ENCODE measurements at places on chromosomes 6 and 20.

- no peak for DNase-seq
Measured at GRCh38 chr6:108198761-108199498, 33.1 kb downstream of the NR2E1 start.

DNA sequence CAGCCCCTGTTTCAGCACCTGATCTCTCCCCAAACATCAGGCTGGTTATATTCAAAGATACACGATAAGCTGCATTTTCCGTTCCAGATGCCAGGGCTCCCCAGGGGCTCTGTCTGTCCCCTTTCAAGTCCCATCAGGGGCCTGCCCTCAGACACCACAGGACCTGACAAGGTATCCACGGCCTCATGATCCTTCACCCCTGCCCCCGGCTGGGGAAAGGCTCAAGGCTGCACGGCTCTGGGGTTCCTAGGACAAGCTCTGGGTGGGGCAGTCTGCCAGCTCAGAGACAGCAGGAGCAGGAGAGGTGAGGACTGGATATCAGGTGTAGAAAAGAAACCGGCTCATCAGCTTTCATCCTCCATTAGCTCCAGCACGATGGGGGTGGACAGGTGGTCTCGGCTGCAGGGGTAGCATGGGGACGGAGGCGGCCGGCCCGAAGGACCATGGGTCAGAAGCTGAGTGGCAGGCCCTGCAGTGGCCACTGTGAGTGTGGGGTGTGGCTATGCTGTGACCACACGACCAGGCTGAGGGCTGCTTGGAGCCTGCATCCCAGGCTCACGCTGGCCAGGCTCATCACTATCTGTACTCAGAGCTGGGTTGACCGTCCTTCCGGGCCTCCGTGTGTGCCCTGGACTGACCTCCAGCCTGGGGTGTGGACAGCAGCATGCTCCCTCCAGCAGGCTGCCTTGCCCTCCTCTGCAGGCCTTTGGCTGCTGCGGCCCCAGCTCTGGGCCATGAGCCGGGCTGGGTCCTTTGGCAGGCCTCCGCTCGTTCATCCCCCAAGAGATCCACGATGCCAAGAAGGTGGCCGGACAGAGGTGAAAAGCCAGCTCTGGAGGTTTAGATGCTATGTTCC is 386.2 kb downstream of the THBS2 start:
- DNase-seq: no peak

- DNase-seq: no peak
Measured at GRCh38 chr6:17863901-17864754, 123.3 kb downstream of the KIF13A start.

GRCh38 chr6:144844596-144844995 is 559.5 kb downstream of the UTRN start:
- no peak for DNase-seq

GRCh38 chr6:106081715-106082114 is 4.4 kb upstream of the PRDM1 start:
- DNase-seq: no peak
